Muscle of back (tissue), 13 donors: ENCODE measurements at places on chromosomes 2 and 18. TPM values are rescaled to one million over a fixed set of nuclear protein-coding genes. Genes with fewer than 3 reads are reported as not detected.

Gene TUBB8B
- not detected for polyA plus RNA-seq

Gene PRKAG3
- polyA plus RNA-seq: 16.5 TPM

Gene RUFY4
- 0.07 TPM for polyA plus RNA-seq

Gene MYOM1
- polyA plus RNA-seq: 701 TPM

Gene IHH
- not detected for polyA plus RNA-seq

Gene REG3G
- polyA plus RNA-seq: not detected

GRCh38 chr18:4353853-4354418 is 101.2 kb downstream of the DLGAP1 start:
- DNase-seq: no peak

DNA sequence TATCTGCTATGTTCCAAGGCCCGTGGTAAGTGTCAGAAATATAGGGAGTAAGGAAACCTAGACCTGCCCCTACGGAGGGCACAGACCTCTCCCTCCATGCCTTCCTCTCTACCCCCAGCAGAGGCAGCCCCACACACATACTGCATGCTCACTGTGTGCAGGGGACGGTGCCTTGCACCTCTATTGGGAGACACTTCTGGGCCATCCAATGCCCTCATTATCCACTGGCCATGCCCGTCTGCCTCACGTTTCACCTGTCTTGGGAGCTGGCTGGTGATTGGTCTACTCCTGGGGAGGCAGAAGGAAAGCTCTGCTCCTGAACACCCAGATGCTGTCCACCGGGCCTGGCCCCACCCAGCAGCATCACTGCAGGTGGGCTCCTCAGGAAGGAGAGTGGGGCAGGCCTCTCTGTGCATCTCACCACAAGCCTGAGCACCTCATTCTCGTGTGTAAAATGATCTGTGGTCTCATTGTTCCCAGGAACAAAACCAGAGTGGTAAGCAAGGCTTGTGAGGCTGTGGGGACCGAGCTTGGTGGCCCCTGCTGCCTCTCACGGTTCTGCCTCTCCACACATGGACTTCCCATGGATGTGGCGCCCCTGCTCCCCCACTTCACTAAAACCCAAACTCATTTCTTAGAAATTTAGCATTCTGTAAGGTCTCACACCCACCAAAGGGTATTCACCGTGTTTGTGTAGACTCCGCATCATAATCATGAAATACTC is 312.5 kb upstream of the HS6ST1 start:
- DNase-seq: no peak
